Fibroblast of upper back skin (primary cell): ENCODE measurements at places on chromosomes 12 and 14.
A peak's percentile ranks its signal among the peaks of the same experiment; 100 is the strongest.

GRCh38 chr12:5310151-5310550, 121.8 kb upstream of the NTF3 start:
- no peak for DNase-seq

DNA sequence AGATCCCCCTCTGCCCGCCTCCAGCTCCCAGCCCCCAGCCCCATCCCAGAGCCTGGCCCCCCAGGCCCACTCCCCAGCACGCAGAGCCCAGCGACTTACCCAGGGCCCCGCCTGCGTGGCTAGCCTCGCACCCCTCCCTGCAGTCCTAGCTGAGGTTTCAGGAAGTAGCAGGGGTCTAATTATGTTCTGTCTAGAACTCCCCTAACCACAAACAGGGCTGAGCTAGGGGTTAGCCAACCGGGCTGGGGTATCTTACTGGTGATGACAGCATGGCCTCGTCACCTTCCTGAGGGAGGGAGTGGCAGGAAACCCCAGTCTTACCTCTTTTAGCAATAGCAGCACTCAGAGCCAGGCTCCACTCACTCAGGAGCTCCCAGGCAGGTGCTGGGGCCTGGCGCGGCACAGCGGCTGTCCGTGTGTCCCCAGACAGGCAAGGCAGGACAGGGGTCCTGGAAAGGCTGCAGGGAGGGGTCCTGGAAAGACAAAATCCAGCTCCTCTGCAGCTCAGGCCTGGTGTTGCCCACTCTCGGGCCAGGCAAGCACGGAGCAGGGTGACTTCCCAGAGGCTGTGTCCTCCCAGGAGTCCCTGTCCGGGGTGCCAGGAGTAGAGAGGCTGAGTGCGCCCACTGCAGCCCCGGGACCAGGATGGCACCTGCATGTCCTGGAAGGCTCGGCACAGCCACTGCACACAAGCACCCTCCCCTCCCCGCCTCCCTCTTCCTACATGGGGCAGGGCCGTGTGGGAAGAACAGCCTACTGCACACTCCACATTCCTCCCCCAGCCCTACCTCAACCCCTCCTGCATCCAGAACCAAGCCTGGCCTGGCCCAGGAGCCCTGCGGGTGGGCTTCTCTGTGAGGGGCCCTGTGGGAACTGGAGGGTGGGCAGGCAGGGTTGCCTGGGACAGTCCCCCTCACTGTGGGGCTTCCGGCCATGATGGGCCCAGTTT, at the start of gene GPR132:
Gene GPR132, minus strand, starts transcription at position 151 of the 949 bp plus-strand sequence. CDS start 10,010 bp downstream, outside the sequence.
- DNase-seq = peak; percentile 51

GRCh38 chr14:89479802-89480201, 62.8 kb upstream of the FOXN3 start:
- DNase-seq = no peak

GRCh38 chr14:38158468-38158867, 49.2 kb upstream of the SSTR1 start:
- DNase-seq = no peak

GRCh38 chr12:69059465-69060457, 126.8 kb upstream of the CPM start:
- DNase-seq = peak; percentile 86

DNA sequence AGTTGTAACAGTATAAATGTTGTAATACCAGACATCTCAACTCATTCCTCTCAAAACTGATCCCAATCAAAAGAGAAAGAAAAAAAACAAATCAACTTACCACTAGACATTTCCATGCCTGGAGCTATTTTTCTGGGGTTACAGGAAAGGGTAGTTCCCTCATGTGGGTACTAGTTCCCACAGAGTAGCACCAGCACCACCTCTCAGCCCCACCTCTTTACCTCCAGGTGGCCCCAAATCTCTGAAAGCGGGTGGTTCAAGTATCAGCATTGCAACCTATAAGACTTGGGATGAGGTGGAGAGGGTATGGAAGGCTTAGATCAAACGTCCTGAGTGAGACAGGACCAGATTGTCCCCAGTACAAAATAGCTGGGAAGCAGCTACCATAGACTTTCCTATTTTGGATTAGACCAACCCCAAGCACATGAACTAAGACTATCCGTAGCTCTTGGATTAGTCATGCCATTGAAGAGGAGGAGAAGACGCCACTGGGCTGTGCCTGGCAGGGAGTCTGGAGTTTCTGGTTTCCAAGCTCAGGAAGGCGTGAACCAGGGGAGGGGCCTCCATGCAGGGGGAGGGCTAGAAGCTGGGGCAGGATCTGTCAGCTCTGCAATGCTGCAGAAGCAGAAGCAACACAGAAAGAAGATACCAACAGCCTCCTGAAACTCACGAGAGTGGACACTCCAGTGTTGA, at the start of gene SLC39A2:
Gene SLC39A2, plus strand, starts transcription at position 620 of the 693 bp plus-strand sequence. CDS start 154 bp downstream, outside the sequence.
- peak; percentile 73 for DNase-seq

- peak; percentile 84 for DNase-seq
Observed at GRCh38 chr12:5096241-5096924, 52.7 kb downstream of the KCNA5 start.

DNA sequence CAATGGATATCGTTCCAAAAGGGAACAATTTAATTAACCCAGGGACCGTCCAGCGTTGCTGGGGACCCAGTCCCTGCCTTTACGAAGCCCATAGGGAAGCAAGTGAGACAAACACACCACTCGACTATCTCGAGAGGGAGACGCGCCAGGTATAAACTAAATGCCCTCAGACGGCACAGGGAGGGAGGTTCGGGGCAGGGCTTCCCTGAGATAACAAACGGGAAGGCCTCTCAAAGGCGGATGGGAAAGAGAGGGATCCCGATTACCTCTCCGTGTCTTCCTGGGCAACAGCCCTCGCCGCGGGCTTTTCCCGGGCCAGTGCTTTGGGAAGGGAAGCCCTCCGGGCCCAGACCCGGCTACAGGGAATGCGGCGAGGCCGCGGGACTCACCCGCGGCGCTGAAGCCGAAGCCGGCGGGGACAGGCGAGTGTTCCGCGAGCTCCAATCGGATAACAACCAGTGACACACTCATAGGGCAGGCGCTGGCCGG, 390 bp downstream of the BRAP start:
- no peak for DNase-seq

DNA sequence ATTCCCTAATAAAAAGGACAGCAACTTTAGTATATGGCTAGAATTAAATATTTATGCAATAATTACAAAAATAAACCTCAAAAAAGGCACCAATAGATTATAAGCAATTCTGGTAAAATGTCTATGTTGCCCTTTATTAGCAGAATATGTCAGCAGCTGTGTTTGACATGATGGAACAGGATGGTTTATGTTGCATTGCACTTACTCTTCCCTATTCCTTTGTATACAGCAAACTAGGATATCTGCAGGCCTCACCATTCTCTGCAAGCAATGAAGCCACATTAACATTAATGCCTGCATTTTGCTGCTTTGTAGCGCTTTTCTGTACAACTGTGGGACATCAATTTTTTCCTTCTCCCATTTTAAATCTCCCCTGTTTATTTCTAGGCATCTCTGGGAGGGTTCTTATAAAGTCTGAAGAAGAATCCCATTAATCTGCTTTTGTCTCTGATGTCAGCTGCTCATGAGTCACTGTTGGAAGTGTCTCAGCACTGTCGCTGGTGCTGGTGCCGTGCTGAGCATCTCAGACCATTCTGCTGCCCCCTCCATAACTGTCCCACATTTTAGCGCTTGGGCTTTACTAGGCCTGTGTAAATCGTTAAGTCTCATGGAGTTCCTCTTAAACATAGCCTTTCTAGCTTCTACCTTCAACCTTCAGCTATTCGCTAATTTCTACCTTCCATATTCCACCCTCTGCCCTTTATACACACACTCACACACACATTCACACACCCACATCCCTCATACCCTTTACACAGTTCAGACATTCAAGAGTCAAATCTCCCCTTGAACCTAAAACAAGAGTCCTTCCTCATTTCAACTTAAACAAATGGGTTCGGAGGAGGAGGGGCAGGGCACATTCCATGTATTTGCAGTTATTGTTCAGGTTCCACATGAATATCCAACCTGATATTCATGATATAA, 64.4 kb upstream of the TRHDE start:
- no peak for DNase-seq

DNA sequence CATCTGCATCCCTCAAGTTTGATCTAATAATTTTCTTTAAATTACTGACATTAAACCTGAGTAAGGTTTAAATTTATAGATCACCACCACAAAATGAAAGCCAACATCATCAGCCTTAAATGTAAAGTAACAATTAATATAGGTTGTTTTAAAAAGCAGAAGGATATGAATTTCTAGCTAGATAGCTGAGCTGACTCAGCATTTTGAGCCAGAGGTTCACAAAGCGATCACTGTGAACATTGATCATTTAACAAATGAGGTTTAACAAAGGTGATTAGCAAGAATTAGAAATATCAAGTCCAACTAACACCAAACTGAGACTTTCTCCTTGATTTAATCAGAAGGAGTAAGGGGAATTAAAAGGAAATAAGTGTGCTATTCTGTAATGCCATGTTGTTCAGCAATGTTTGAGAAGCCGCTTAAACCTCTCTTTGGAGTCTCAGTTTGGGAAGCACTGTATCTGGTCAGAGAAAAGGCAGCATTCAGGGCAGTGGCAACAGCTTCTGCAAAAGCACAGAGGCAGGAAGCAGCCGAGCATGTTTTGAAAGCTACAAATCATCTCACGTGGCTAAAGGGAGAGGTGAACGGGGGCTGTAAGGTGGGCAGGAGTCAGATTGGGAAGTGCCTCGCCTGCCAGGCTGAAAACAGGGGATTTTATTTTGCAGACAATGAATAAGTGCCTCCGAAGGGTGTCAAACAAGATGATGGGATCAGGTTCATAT, 19.6 kb downstream of the RIMBP2 start:
- no peak for DNase-seq

GRCh38 chr12:77572371-77572770, 258.3 kb upstream of the NAV3 start:
- DNase-seq = no peak

DNA sequence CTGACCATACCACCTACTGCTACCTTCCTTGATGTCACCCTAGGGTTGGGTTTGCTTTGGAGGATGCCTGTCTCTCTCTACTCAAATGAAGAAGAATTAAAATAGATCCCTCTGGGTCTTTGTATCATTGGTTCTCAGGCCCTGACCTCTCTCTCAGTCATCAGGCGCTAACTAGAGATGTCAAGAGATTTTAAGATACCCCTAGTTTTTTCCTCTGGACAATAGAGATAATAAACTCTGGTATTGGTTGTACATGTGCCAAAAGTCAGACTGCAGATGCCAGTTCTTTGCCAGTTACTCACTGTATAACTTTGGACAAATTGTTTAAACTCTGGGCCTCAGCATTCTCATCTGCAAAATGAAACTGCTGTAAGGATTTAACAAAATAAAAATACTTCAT, 31.5 kb downstream of the ITPR2 start:
- DNase-seq = no peak

GRCh38 chr12:105036937-105037649, 47.2 kb downstream of the ALDH1L2 start:
- no peak for DNase-seq

DNA sequence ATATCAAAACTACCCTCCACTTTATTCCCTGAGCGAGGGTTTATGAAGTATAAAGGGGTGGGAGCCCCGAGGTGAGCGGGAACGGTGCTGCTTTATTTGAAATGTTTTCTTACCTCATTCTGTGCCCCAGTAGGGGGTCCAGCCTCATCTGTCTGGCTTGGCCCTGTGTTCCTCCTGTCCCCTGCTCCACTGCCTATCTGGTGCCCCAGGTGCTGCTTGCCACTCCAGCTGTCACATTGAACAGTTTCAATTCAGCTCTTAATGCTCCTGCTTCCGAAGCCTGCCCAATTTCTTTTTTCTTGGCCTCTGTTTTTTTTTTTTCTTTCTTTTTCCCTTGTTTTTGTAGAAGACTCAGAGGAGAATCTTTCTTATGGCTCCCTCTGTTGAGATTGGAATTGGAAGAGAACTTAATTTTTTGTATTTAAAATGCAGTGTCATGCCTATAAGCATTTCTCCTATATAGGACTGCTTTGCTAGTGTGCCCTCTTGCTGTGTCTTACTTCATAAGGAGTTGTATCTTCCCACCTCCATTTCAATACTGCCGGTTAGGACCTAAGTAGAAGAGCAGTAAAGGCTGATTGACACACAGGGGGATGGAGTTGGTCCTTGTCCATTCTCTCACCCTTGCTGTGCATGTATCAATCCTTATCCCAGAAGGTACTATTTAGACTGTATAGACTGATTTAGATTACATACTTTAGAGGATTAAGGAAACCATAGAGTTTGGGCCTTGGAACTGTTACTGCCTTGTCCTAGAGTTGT, 2.3 kb downstream of the ATXN7L3B start:
- no peak for DNase-seq

DNA sequence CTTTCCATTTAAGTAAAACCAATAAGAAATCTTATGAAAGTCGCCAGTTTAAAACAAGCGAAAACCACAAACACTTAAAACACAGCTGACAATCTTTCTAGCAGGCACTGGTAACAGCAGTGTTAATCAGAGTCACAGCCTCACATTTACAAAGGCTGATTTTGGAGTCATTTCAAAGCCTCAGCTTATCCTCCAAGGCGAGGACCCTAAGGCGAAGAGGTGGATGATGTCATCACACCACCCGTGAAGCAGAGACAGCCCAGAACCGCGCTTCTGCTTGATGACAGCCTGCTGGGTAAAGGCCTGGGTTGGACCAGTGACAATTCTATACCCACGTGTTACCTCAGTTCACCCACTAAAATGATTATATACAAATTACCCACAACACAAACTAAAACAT, 10.1 kb downstream of the GOLGA3 start:
- DNase-seq = no peak

DNA sequence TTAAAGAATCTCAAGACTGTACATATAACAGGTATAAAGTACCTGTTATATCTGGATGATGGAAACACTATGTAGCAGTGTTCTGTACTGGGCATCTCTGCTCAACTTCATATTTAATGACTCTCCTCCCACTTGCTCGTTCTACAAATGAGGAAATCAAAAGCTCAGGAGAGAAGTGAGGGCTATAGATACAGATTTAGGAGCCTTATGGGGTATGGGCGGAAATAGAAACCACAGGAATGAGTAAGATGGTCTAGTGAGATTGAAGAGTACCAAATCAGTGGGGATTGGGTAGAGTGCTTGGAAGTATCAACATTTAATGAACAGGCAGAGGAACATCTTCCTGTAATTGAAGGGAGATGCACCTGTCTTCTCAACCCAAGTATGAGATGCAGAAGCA, 23.8 kb upstream of the POLR3B start:
- no peak for DNase-seq

DNA sequence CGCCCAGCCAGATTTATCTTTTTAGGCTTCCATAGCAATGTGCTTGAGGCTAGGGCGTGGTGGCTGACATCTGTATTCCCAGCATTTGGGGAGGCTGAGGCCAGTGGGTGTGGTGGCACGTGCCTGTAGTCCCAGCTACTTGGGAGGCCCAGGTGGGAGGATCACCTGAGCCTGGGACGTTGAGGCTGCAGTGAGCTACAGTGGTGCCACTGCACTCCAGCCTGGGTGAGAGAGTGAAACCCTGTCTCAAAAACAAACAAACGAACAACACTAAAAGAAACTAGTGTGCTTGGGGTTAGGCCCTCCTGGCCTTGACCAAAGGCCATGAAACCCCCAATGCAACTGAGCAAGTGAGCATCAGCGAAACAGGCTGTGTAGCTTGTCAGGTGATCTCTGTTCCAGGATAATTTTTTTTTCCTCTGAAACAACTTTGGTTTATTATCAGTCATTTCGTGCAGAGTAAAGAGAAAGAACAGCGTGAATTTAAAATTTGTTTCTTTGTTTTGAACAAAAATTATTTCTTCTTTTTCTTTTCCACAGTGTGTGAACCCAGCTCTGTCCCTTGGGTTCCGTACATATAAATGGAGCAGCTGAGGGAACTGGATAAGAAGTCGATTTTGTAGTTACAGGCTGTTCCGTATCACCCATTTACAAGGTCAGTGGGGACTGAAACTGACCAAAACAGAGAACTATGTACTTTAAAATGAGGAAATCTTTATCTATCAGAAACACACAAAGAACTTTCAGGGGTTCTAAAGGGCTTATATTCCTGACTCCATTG, 8.8 kb upstream of the TUBA1C start:
- DNase-seq = no peak

GRCh38 chr14:77071938-77072388, 26.1 kb upstream of the CIPC start:
- peak; percentile 25 for DNase-seq
